ENCODE measurements at places on chromosomes 13 and 19.

- DNase-seq = no peak
These were observed 83.0 kb downstream of the TNFSF11 start for GRCh38 chr13:42656958-42657357.

DNA sequence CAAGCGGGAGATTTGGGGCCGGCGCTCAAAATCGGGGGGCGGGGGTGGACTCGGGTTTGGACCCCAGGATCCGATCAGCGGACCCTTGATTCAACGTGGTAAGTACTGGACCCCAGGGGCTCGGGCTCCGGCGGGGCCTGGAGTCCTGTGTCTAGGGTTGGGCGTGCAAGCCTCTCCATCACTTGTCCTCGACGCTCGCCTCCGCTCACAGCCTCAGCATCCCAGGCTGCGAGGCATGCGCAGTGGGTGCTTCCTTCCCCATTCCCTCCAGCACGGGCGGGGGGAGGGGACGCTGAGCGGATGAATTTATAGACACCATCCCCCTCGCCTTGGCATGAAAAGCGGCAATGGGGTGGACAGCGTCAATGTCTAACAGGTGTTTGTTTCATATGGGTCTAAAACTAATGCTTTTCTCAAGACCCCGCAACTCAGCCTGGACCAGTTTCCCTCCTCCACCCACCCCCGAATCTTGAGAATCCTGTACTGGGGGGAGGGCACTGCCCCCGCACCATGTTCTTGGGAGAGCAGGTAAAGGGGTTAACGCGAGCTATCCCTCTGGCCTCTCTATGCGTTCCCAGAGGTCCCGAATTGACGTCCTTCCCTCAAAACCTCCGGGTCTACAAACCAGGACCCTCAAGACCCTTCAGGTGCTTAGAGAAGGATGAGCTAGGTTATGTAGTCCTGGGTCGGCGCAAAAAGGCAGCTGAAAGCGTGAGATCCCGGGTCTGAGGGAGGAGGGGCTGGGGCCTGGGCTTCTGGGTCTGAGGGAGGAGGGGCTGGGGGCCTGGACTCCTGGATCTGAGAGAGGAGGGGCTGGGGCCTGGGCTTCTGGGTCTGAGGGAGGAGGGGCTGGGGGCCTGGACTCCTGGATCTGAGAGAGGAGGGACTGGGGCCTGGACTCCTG is 579 bp downstream of the CPT1C start:
- DNase-seq = peak; percentile 85

- no peak for DNase-seq
These were observed 10.2 kb upstream of the GNA11 start for GRCh38 chr19:3083964-3084363.

DNA sequence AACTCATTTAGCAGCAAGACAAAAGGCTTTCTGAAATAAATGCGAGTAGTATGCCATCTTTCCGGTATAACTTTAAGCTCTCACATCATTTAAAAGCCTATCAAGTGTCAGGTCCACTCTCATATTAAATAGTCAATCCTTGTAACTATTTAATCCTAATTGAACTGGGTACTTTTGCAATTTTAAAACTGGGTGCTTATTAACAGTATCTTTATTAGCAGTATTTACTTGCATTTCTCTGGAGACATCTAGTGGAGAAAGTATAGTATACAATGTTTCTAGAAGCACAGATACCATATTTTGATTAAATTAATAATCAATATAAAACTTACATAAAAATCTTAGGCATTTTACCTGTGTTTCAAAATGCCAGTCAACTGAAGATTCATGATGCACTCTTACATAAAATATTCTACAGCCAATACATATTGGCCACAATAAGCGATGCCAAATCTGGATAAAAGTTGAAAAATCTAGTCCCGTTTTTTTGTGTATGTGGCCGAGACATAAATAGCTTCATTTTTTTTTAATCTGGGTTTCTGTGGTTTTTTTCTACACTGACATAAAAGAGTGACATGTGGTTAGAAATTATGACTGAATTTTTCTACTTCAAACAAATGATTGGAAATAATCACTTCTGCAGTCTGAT is 4.3 kb upstream of the POSTN start:
- no peak for DNase-seq

All from type B pancreatic cell (in vitro differentiated cells).